ENCODE measurements at places on chromosomes 16 and 17.

GRCh38 chr16:57788252-57788841, 13.9 kb downstream of the KIFC3 start:
- no peak for DNase-seq

- DNase-seq = no peak
These were observed 2.9 kb downstream of the ARMC5 start for GRCh38 chr16:31461921-31462804.

DNA sequence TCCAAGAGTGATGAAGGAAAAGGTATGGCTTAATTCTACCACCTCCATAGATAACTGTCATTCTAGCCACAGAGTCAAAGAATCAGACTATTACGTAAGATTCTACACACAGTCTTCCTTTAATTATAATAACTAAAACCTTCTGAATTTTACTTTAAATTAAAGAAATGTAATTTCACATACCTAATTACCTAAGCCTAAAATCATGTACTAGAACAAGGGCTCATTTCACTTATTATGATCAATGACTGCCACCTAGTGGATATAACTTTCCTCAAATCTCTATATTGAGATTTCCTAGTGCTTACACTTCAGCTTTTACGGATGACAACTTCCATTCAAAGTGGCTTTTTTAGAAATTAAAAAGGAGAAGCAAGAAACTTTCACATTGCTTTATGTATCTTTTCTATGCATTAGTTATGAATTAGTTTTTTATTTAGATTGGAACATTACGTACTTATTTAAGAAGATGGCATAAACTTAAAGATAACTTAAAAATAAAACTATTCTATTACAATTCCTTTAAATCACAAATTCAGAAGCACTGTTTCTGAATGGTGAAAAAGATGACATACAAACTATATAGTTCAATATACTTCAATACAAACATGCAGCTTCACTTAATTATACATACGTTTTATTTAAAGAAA, 18.2 kb upstream of the ABCA10 start:
- no peak for DNase-seq

GRCh38 chr17:1635675-1636465, 7.2 kb upstream of the SLC43A2 start:
- DNase-seq = no peak

DNA sequence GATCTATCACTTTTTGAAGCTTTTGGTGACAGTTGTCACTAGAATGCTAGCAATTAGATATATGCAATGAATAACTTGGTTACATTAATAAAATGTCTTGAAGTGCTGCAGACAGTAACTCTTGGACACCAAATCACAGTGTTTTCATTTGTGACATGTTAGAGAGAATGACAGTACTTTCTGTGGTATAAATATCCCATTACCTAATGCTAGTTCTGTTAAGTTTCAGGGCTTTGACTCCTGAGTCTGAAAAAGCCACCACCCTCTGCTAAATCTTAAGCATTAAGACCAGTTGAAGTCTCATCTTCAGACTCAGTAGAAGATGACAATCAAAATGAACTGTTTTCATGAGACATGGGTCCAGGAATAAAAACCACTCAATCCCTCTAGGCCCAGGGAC, 10.6 kb upstream of the CPHXL2 start:
- DNase-seq = no peak

DNA sequence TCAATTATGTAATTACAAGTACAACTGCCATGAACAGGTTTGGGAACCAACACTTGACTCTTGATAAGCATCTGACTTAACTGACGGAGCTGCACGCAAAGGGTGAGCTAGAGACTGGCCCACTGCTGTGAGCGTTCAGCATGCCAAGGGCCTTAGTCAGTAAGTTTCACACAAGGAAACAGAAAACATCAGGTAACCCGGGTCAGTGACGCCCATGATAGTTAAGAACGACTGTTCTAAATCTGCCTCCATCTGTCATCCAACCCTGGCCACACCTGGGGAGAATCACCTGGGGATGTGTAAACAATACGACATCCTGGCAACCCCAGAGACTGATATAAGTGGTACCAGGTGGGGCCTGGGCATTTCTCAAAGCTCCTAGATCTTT, 12.3 kb downstream of the SMIM5 start:
- peak; percentile 93 for DNase-seq

- DNase-seq = no peak
These were observed 118.1 kb downstream of the STXBP4 start for GRCh38 chr17:55086635-55087058.

Data from upper lobe of left lung (tissue), 6 donors.